ENCODE measurements at places on chromosomes 6 and 20.

DNA sequence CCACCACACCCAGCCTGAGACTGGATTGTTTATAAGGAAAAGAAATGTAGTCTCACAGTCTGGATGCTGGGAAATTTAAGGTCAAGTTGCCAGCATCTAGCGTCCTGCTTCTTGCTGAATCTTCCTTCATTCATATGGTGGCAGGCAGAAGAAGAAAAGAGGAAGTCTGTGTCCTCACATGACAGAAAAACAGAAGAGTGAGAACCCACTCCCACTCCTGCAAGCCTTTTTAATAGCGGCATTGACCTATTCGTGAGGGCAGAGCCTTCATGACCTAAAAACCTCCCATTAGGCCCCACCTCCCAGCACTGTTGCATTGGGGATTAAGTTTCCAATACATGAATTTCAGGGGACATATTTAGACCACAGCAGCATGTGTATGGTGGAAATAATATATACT lies 160.8 kb upstream of the BMP2 start:
- H3K36me3 ChIP-seq, result no peaks in the 10 kb centered on the region
- no peak for DNase-seq
- H3K4me3 ChIP-seq, result no peak overlapping the region

- no peaks in the 10 kb centered on the region for H3K4me1 ChIP-seq
- no peaks in the 10 kb centered on the region for H3K36me3 ChIP-seq
- DNase-seq, result no peak
- H3K27ac ChIP-seq, result no peak overlapping the region
Observed at GRCh38 chr6:159832946-159833345, 32.9 kb downstream of the PNLDC1 start.

DNA sequence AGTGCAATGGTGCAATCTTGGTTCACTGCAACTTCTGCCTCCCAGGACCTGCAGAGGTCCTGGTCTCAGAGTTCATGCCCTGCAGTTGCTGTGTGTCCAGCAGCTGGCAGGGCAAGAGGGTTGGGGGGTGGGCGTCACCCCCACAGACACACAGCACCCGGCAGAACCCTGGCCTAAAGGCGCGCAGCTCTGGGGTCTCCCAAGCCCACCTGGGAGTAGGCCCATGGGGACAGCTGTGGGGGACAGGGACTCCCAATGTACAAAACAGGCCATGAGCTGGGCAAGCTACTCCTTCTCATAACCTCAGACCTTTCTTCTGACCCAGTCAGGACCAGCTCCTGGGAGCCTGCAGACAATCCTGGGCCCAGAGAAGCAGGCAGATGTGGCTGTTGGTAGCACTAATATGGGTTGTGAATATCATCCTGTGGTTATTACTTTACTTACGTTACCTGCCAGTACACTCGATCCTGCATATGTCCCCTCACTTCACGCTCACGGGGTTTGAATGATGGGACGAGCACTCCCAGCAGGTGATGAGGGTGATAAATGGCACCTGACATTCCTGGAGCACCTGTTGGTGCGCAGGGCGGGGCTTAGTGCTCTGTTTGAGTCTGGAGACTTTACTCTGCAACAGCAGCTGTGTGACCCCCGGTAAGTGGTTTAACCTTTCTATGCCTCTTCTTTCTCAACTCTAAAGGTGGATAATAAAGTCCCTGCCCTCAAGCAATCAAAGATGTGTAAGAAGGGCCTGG lies 39.9 kb upstream of the SULF2 start:
- no peaks in the 10 kb centered on the region for H3K36me3 ChIP-seq
- H3K27me3 ChIP-seq, result no peaks in the 10 kb centered on the region
- no peaks in the 10 kb centered on the region for H3K4me1 ChIP-seq
- no peak for DNase-seq

DNA sequence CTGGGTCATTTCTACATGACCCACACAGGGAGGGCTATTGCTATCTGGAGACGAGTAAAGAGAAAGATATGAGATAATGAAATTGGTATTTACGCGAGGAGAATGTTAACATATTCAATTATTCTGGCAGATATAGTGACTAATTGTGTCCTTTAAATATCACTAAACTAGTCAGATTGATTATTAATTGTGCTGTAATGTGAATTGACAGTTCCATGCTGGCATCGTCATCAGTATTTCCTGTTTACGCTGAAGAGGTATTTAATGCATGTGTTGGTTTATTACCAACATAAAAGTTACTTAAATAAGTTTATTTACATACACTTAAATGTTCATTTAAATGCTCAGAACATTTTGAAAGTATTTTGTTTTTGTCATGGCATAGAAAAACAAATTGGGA lies 35.7 kb upstream of the OGFRL1 start:
- H3K4me1 ChIP-seq, result no peaks in the 10 kb centered on the region
- H3K27ac ChIP-seq, result no peak overlapping the region
- DNase-seq, result no peak
- no peaks in the 10 kb centered on the region for H3K27me3 ChIP-seq
- no peaks in the 10 kb centered on the region for H3K36me3 ChIP-seq

- H3K36me3 ChIP-seq, result no peaks in the 10 kb centered on the region
- no peak overlapping the region for H3K4me3 ChIP-seq
- H3K4me1 ChIP-seq, result no peaks in the 10 kb centered on the region
- no peak for DNase-seq
- no peak overlapping the region for H3K27ac ChIP-seq
Observed at GRCh38 chr6:108468346-108468745, 92.4 kb upstream of the FOXO3 start.

- DNase-seq, result no peak
- no peak overlapping the region for H3K4me3 ChIP-seq
- H3K27ac ChIP-seq, result no peak overlapping the region
- H3K36me3 ChIP-seq, result no peaks in the 10 kb centered on the region
Observed at GRCh38 chr20:38875175-38875993, 50.8 kb upstream of the FAM83D start.

DNA sequence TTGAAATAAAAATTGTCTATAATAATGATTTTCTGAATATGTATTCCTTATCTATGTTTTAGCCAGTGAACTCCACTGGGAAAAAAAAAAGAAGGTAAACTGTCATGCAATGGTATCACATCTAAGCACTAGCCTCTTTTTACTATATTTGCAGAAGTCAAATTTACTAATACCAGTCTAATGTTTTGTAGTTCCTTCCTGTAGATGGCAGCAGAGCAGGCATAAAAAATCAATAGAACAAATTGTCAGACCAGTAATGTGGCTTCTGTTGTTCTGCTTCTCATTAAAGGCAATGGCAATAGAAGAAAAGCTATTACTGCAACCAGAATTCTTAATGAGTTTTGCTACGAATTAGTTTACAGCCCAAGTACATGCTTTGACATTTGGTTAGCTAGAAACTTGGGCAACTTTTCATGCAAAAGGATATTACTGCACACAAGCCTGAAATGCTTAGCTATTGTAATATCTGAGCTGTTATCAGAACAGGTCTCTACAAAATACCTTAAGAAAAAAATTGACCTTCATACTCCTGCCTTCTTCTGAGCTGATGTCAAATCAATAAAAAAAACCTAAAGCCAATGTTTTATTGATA lies 476.9 kb downstream of the KHDRBS2 start:
- DNase-seq, result no peak
- H3K4me1 ChIP-seq, result no peaks in the 10 kb centered on the region
- no peaks in the 10 kb centered on the region for H3K27me3 ChIP-seq
- H3K4me3 ChIP-seq, result no peak overlapping the region

DNA sequence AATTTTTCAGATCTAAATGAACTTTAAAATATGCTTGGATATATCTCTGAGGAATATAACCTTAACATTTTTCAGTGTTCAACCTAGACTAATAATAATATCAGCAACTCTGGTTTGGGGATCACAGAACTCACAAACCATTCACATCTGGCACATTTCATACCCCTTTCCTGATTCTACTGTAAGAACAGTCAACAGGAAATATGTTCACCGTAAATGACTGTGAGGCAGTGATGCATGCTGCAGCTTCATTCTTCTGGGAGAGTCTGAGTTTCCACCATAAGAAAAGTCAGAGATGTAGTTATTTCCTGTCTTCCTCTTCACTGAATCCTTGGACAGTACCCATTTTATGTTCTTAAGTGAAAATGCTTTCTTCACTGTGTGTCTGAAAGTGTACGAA lies 134.2 kb upstream of the IFNGR1 start:
- no peak for DNase-seq
- H3K27ac ChIP-seq, result no peak overlapping the region
- H3K36me3 ChIP-seq, result no peaks in the 10 kb centered on the region
- peaks cover 8% of the 10 kb centered on the region for H3K4me1 ChIP-seq

DNA sequence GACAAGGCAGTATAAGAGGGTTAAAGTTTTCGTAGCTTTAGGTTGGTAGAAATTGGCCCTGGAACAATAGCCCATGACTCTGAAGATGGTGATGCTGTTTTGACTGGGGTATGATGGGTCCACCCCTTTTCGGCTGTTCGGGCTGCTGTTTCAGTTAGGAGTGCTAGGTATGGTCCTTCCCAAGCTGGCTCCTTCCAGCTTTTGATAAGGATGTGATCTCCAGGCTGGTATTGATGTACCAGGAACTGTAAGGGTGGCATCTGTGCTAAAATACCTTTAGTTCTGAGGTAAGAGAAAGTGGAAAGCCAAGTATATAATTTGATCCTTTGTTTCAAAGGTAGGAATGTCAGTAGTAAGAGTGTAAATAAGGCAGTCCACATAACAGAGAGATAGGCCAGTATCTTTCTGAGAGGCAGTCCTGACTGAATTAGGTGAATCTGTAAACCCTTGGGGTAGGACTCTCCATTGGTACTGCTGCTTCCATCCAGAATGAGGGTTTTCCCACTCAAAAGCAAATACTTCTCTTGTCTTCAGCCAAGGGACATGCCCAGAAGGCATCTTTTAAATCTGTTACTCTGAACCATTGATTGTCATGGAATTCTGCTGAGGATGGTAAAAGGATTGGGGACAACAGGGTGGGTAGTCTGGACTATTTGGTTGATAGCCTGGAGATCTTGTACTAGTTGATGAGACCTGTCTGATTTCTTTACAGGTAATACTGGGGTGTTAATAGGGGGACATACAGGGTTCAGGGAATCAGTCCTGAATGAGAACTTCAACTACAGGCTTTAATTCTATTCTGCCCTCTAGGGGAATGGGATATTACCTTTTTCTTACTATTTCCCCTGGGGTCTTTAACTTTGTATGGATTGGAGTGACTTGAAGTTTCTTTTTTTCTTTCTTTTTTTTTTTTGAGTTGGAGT lies 6.1 kb upstream of the ZNFX1 start:
- no peaks in the 10 kb centered on the region for H3K4me1 ChIP-seq
- no peak overlapping the region for H3K27ac ChIP-seq
- H3K4me3 ChIP-seq, result no peak overlapping the region
- no peak for DNase-seq

- no peaks in the 10 kb centered on the region for H3K27me3 ChIP-seq
- no peak overlapping the region for H3K27ac ChIP-seq
- DNase-seq, result no peak
- H3K4me3 ChIP-seq, result no peak overlapping the region
- no peaks in the 10 kb centered on the region for H3K4me1 ChIP-seq
Observed at GRCh38 chr6:39190545-39191235, 38.6 kb downstream of the KCNK5 start.

DNA sequence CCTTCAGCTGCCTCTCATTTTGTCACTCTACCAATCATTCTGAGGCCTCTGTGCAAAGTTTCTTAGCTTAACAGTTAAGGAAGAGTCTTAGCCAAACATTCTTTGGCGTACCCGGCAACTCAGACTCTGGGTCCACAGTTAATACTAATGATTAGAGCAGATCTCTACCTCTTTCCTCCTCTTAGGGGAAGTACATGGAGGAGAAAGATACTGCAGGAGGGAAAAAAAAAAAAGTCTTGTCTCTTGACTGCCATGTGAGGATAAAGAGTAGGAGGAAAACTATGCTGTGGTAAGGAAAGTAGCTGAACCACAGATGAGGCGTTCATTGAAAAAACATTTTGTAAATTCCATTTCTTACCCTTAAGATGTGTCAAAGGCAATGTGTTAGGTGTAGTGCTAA lies 44.0 kb upstream of the MARCKS start:
- H3K4me1 ChIP-seq, result peaks cover 3% of the 10 kb centered on the region
- DNase-seq, result no peak
- H3K27ac ChIP-seq, result no peak overlapping the region
- H3K36me3 ChIP-seq, result no peaks in the 10 kb centered on the region
- H3K27me3 ChIP-seq, result no peaks in the 10 kb centered on the region

DNA sequence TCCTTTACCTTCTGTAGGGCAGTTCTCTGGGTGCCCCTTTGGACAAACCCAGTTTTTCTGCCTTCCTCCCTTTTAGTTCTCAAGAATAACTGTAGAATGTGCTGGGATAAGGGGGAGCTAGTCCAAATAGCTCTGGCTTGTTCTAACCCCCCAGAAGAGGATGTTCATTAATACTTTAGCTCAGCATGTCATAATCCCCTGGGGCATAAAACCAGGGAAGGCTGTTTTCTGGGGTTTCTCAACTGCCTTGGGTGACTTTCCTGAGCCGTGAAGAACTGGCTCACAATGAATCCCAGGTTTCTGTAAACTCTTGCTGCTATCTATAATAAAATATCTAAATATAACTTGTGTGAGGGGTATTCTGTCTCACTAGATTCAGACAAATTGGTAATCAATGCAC lies 44.5 kb upstream of the RNF217 start:
- DNase-seq, result no peak
- no peaks in the 10 kb centered on the region for H3K36me3 ChIP-seq
- no peaks in the 10 kb centered on the region for H3K4me1 ChIP-seq
- H3K4me3 ChIP-seq, result no peak overlapping the region
- no peak overlapping the region for H3K27ac ChIP-seq

GRCh38 chr6:161374971-161375873 lies 101.4 kb upstream of the AGPAT4 start:
- DNase-seq, result peak; percentile 43
- no peaks in the 10 kb centered on the region for H3K4me1 ChIP-seq

DNA sequence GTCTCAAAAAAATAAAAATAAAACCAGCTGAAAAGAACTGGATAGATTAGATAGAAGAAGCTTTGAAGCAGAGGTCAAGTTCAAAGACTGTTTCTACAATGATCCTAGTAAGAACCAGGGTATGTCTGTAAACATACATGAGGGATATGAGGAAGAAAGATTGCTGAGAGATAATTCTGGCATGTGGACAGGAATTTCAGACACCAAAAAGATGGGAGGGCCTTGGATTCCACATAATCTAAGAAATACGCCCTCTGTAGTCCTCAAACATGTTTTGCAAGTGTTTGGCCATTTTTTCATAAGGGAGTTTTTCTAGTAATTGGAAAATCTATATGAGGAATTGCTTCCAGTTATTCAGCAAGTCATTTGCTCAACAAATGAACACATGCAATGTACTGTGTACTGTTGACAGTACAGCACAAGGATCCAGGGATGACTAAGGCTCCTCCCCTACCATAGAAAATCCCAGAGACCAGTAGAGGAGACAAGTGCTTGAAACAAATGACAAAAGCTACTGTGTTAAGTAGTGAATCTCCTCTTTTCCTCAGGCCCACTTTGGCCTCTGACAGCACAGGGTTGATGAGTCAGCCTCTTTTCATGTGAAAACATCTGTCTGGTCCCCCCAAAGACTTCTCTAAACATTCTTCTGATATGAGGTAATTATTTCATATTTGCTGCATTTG lies 795.9 kb downstream of the MAFB start:
- DNase-seq, result no peak
- H3K27ac ChIP-seq, result no peak overlapping the region

GRCh38 chr6:84645563-84646266 lies 118.7 kb downstream of the TBX18 start:
- H3K4me1 ChIP-seq, result no peaks in the 10 kb centered on the region
- no peak for DNase-seq
- H3K27ac ChIP-seq, result no peak overlapping the region
- no peaks in the 10 kb centered on the region for H3K36me3 ChIP-seq
- H3K4me3 ChIP-seq, result no peak overlapping the region
- no peaks in the 10 kb centered on the region for H3K27me3 ChIP-seq

GRCh38 chr20:60921022-60921622 lies 330.9 kb upstream of the CDH4 start:
- no peaks in the 10 kb centered on the region for H3K27me3 ChIP-seq
- no peak overlapping the region for H3K4me3 ChIP-seq
- no peaks in the 10 kb centered on the region for H3K4me1 ChIP-seq
- no peaks in the 10 kb centered on the region for H3K36me3 ChIP-seq
- DNase-seq, result no peak
